ENCODE measurements at places on chromosomes 2 and 18.

DNA sequence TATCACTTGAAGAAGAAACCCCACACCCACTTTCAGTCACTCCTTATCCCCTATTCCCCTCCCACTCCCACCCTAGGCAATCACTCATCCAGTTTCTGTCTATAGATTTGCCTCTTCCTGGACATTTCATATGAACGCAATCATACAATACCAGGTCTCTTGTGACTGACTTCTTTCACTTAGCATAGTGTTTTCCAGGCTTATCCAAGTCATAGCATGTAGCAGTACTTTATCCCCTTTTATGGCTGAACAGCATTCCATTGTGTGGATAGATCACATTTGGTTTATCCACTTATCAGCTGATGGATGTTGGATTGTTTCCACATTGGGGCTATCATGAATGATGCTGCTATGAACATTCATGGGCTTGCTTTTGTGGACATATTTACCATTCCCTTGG lies 6.6 kb downstream of the CFAP221 start:
- no peak for DNase-seq

DNA sequence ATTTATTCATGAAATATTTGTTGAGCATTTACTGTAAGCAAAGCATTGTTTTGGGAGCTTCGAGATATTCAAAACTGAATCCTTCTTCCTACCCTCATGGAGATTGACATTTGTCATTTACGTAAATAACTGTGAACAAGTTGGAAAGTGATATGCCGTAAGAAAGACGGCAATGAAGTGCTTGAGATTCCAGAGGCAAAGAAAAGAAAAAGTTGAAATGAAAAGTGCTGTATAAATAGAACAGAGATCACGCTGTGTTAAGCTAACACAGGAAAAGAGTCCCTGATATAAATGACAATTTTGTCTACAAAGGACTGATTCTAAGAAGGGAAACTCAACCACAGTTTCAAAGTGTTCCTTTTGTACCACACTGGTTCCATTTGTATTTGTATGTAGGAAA lies 1.8 kb downstream of the CHRNA1 start:
- no peak for DNase-seq

GRCh38 chr2:46411985-46412384 lies 67.4 kb upstream of the TMEM247 start:
- no peak for DNase-seq

- DNase-seq: peak; percentile 75
Observed at GRCh38 chr2:25286025-25286400, 55.7 kb downstream of the DNMT3A start.

- DNase-seq: no peak
Observed at GRCh38 chr2:128593879-128594650, 275.4 kb upstream of the HS6ST1 start.

DNA sequence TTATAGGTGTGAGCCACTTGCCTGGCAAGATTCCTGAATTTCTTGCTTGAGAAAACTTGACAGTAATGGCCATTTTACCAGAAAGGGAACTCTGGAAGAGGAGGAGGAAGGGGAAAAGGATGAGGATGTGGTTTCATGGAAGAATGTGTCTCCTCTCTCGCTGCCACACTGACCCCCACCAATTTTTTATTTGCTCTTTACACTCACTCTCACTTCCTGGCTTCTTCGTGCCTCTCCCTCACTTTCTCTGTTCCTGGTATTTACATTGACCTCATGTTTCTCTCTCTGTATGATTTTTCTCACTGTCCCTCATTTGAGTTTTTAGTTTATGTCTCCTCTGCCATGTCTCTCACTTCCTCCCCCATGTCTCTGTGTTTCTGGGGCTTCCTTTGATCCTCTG lies 134.5 kb upstream of the CAB39 start:
- no peak for DNase-seq

GRCh38 chr18:36757991-36758390 lies 70.8 kb downstream of the TPGS2 start:
- no peak for DNase-seq

DNA sequence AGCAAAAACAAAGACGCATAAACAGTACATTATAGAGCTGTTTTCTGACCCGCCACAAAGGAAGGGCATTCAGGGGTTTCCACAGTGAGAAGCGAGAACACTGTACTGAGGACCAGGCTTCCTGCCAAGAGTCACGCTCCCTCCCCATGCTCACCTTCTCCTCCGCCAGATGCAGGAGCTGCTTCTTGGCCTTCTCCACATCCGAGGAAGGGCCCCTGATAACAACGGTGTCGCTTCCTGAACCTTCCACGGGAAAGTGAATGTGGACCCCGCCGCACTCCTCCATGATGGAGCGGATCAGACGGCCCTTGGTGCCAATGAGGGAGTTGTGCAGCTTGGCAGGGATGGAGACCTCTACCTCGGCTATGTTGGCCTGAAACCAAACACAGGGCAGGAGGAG lies 53.8 kb downstream of the ANO7 start:
- DNase-seq: no peak

DNA sequence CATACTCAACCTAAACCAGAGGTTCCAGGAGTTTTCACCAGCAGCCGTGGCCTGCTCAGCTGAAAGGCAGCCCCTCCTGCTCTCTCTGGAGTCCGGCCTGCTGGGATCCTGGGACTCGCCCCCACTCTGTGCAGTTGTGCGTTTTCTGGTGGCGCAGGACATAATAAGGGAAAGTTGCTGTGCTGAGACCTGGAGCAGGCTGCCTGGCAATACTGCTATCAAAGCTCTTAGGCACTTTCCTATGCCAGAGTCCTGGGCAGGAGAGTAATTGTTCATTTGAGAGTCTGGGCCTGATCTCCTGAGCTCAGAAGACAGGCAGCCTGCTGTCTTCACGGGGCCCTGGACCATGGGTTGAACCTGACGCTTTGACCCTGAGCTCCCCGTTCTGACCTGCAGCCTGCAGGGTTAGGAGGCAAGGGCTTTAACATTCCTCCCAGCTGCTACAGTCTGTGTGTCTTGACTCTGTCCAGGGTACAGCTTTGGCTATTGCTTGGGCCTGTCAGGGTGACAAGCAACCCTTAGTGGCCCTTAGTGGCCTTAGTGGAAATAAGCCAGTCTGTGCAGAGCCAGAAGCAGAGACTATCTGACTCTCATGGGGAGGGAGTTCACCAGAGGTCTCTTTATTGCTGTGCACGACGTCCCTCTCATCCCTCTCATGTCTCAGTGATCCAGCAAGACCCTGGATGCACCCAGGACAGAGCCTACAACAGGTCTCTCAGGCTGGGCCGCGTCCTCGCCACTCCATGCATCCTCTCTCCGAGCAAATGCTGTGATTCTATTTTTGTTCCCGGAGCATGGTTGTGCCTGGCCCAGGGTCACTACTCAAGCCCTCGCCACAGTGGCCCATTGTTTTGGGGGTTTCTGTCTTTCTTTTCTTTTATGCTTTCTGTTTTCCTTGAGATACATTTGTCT lies 60.6 kb downstream of the ACKR3 start:
- DNase-seq: no peak

DNA sequence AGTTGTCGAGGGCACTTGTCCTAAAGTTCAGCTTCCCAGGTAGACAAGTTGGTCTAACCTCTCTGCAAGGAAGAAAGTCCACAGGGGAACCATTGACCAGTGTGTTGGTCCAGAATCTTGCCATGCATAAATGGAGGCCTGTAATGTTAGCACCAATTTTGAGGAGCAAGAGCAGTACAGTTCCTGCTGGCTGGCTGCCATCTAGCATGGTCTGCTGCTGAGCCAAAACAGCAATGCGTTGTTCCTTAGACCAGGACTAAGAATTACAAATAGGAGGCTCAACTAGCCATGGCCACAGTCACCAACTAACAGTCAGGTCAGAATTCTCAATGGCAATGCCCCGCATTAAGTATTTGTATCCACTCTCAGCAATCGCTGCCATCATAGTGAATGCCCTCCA lies 72.8 kb upstream of the WIPF1 start:
- DNase-seq: no peak

DNA sequence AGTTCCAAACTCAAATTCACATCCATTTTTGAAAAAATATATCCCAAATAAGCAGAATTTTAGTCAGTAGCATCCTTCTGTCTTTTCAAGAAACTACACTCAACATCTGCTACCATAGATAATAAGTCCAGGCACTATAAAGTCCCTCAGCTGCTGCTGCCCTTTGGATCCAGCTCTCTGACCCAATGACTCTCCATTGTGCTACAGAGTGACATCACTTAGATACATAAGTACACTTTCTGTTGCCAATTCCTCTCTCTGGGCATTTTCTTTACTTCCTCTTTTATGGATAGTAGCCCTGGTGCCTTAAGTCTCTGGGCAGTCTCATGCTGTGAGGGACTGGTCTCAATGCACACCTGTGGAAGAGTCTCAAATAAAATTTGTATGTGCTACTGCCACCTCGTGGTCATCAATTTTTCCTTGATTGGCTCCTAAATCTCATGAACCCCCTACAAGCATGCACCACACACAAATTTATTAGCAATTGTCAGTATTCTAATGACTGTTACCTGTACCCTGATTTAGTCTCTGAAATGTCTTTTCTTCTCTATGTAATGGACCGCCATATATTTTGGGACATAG lies 219.2 kb downstream of the LRP1B start:
- no peak for DNase-seq

- DNase-seq: no peak
Observed at GRCh38 chr18:55405475-55405874, 182.5 kb downstream of the TCF4 start.

GRCh38 chr2:165793779-165794535 lies at the start of gene GALNT3:
TSS of gene GALNT3 (minus strand) at chr2:165794247. CDS start at chr2:165770700, 23,547 bp downstream.
- peak; percentile 19 for DNase-seq

- no peak for DNase-seq
Observed at GRCh38 chr18:25425024-25425423, 73.1 kb upstream of the ZNF521 start.

- no peak for DNase-seq
Observed at GRCh38 chr18:70973626-70974025, 684.8 kb downstream of the SOCS6 start.

- DNase-seq: no peak
Observed at GRCh38 chr2:226208726-226209125, 590.9 kb downstream of the IRS1 start.

DNA sequence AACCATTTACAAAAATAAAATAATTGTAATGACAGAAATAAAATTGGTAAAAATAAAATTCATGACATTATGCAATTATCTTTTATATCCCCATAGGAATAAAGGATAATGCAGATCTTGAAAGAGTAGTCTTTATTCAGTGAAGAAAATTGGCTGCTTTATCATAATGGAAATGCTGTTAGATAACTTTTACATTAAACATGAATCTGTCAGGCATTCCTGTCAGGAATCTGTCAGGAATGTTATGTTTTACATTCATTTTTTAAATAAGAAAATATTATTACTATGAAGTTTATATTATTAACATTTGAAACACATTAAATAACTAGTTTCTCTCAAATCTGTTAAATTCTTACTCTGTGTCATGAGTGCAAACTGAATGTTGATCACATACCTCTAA lies 1024.7 kb upstream of the TMEFF2 start:
- no peak for DNase-seq

GRCh38 chr2:203719456-203720410 lies 13.3 kb downstream of the CD28 start:
- peak; percentile 86 for DNase-seq

DNA sequence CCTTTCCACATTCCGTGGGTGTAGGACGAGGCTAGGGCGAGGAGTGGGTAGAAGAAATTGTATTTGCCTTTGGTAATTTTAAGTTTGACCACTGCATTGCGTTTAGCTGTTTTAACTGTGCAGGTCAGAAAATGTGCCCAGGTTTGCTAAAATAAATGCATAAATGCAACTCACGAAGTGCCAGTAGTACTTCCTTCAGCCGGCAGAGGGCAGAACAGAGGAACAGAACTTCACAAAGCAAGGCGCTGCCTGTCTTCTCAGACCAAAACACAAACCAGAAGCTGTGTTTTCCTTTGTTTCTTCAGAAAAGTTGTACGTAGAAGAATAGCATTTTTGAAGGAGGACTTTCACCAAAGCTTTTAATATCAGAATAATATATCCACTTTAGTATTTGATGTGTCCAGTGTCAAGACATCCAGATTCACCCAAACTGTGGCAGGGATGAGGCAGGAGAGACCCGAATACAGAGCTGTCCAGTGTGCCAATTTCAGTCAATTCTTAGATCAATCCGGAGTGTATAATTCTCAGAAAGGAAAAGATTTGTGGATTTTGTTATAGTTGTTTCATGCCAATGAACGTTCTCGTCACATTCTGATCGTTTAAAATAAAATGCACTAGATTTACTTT lies 348.6 kb downstream of the DLGAP1 start:
- peak; percentile 49 for DNase-seq

DNA sequence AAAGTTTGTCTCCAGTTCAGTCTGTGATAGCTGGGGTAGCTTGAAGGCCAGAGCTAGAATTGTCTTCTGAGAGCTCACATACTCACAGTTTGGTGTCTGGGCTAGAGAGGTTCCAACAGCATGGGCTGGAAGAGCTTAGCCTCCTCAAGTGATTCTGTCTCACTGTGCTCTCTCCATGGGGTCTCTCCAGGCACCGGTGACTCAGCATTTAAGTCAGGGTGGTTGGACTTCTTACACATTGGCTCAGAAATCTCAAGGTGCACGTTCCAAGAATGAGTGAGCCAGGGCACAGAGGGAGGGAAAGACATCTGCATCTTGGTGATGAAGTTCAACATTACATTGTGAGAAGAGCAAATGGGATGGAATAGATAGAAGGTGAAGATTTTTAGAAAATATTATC lies 207.3 kb upstream of the DDX18 start:
- DNase-seq: no peak

- no peak for DNase-seq
Observed at GRCh38 chr2:240296104-240296406, 139.4 kb upstream of the GPC1 start.

DNA sequence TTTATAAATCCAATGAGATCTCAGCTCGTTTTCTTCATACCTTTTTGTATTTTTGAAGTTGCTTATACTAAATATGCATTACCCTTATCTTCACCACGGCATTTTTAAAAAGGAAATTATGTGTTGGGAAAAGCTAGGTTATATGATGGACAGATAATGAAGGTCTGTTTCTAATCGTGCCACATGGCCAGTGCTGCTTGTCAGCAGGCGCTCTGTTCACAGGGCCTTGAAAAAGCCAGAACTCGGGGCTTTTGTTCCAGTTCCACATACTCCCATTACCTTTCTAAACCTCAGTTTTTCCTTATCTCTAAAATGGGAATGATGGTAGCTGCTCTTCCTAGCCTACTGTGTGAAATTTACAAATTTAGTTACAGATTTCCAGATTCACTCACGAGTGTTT lies 42.0 kb downstream of the EPAS1 start:
- no peak for DNase-seq

DNA sequence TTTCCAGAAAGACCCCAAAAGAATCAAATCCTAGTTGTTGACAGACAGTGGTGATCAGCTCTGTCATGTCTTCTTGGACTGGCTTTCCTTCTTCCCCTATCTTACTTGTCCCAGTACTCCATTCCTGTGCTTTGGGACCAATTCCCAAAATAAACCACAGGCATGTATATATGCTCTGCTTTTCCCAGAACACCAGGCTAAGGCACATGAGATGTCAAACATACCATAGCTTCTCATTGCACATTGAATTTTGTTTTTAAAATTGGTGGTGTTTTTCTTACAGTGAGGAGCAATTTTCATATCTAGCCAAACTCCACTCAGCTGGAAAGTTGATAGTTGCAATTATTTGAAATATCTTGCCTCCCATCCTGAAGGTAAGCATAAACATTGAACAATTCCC lies 88.9 kb upstream of the RGPD4 start:
- no peak for DNase-seq

Data from CD4-positive, alpha-beta T cell treated with Interleukin-4 for 4 hours (primary cell).